ENCODE measurements at places on chromosomes 12 and 14. TPM values are rescaled to one million over a fixed set of nuclear protein-coding genes. Genes with fewer than 3 reads are reported as not detected.

- H3K27ac ChIP-seq = no peak overlapping the region
- no peaks in the 10 kb centered on the region for H3K27me3 ChIP-seq
- no peak overlapping the region for H3K4me3 ChIP-seq
- H3K36me3 ChIP-seq = no peaks in the 10 kb centered on the region
Observed at GRCh38 chr12:50297027-50297426, 13.7 kb upstream of the LIMA1 start.

DNA sequence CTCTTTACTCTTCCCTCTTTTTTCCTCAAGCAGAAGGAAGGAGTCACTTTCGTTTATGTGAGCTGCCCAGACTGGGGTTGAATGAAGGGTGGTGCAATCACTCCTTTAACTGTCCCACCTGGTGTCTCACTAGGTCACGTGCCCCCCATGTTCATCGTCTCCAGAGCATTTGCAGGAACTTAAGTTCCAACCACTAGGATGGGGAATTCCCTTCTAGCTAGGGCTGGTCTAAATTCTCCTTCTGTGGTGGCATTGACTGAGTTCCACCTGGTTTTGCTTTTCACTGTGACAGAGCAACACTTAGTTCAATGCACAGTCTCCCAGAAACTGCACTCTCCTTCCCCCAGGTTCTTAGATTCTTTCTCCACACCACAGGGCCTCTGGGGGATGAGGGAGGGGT is 9.5 kb downstream of the FANCM start:
- H3K36me3 ChIP-seq = peaks cover 18% of the 10 kb centered on the region
- no peaks in the 10 kb centered on the region for H3K27me3 ChIP-seq
- H3K27ac ChIP-seq = no peak overlapping the region
- H3K4me1 ChIP-seq = peaks cover 3% of the 10 kb centered on the region
- no peak for DNase-seq

DNA sequence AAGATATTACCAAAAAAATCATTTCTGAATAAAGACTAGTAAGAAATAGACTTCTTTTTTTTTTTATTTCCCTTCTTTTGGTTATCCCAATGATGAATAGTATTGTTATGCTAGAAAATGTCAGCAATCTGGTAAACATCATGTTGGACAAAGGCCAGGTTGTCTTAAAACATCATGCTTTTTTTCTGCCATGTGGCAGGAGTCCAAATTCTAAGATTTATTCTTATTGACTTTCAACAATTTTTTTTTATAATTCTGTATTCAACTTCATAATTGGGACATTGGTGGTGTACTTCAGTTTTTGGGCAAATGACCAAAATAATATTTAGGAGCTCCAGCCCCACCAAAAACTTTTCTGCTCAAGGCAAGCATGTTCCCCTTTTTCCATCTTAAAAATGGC is 10.5 kb downstream of the DCN start:
- H3K4me1 ChIP-seq = no peaks in the 10 kb centered on the region
- no peak for DNase-seq
- no peak overlapping the region for H3K27ac ChIP-seq
- H3K36me3 ChIP-seq = no peaks in the 10 kb centered on the region

GRCh38 chr12:58425481-58426392 is 484.4 kb downstream of the ATP23 start:
- H3K27me3 ChIP-seq = no peaks in the 10 kb centered on the region
- peaks cover 32% of the 10 kb centered on the region for H3K36me3 ChIP-seq
- H3K4me3 ChIP-seq = 0 out of 2 replicates have a peak overlapping the region, but pooled peaks have one; percentile 4
- H3K4me1 ChIP-seq = peaks cover 50% of the 10 kb centered on the region
- peak; percentile 46 for DNase-seq

DNA sequence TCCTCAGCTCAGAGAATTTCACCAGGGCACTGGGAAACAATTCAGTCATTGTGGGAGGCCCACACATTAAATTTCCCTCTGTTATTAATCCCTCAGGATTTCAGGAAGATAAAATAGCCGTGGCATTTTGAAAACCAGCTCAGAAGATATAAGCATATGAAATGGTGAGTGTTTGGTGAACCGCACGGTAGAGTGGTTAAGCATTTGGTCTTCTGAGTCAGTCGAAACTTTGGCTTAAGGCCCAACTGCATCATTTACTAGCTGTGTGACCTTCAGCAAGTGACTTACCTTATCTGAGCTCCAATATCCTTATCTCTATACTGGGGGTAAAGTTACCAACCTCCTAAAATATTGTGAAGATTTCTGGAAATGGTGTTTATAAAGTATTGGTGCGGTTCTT is 5.2 kb upstream of the VRK1 start:
- peaks cover 14% of the 10 kb centered on the region for H3K27me3 ChIP-seq
- no peaks in the 10 kb centered on the region for H3K4me1 ChIP-seq
- no peak overlapping the region for H3K27ac ChIP-seq
- H3K36me3 ChIP-seq = no peaks in the 10 kb centered on the region
- no peak overlapping the region for H3K4me3 ChIP-seq

GRCh38 chr12:29223956-29224543 is 75.0 kb downstream of the FAR2 start:
- no peaks in the 10 kb centered on the region for H3K27me3 ChIP-seq
- H3K36me3 ChIP-seq = peaks cover 3% of the 10 kb centered on the region
- H3K4me3 ChIP-seq = no peak overlapping the region
- peaks cover 43% of the 10 kb centered on the region for H3K4me1 ChIP-seq

GRCh38 chr14:81172353-81172752 is 48.4 kb downstream of the GTF2A1 start:
- no peaks in the 10 kb centered on the region for H3K36me3 ChIP-seq
- no peak overlapping the region for H3K4me3 ChIP-seq
- H3K27me3 ChIP-seq = no peaks in the 10 kb centered on the region
- no peak overlapping the region for H3K27ac ChIP-seq

GRCh38 chr14:80770114-80770908 is 171.2 kb downstream of the CEP128 start:
- H3K4me1 ChIP-seq = peaks cover 10% of the 10 kb centered on the region

DNA sequence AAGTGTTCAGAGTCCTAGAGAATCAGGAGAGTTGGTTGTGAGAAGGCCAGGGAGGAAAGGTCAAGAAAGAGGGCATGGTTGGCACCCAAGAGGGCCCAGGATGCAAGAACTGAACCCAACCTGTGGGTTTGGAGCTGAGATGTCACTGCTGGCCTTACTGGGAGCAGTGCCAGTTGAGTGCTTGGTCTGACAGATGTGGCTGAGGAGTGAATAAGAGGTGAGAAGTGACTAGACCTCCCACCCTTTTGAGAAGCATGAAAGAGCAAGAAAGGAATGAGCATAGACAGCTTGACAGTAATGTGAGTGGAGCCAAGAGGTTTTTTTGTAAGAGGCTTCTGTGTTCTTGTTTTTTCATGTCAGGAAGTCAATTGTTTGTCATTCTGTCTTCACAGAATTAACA is 95.3 kb downstream of the FGD4 start:
- no peak for DNase-seq
- H3K4me3 ChIP-seq = no peak overlapping the region
- peaks cover 32% of the 10 kb centered on the region for H3K4me1 ChIP-seq
- H3K27ac ChIP-seq = no peak overlapping the region

GRCh38 chr12:70933133-70933532 is 12.6 kb upstream of the PTPRR start:
- H3K27ac ChIP-seq = no peak overlapping the region
- H3K27me3 ChIP-seq = no peaks in the 10 kb centered on the region
- no peaks in the 10 kb centered on the region for H3K36me3 ChIP-seq

DNA sequence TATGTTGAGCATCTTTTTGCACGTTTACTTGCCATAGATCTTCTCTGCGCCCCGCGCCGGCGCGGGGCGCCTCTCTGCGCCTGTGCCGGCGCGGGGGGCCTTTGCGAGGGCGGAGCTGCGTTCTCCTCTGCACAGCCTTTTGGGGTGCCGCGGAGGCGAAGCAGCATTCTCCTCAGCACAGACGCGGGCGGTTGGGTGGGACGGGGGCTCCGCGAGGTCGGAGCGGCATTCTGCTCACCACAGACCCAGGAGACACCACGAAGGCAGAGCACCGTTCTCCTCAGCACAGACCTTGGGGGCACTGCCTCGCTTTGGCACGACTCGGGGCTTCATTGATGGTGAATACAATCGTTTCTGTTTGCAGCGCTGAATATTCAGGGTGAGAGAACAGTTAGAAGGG is 28.5 kb upstream of the ANHX start:
- no peak overlapping the region for H3K4me3 ChIP-seq
- no peak for DNase-seq
- H3K27ac ChIP-seq = no peak overlapping the region
- H3K36me3 ChIP-seq = peaks cover 11% of the 10 kb centered on the region
- no peaks in the 10 kb centered on the region for H3K4me1 ChIP-seq

DNA sequence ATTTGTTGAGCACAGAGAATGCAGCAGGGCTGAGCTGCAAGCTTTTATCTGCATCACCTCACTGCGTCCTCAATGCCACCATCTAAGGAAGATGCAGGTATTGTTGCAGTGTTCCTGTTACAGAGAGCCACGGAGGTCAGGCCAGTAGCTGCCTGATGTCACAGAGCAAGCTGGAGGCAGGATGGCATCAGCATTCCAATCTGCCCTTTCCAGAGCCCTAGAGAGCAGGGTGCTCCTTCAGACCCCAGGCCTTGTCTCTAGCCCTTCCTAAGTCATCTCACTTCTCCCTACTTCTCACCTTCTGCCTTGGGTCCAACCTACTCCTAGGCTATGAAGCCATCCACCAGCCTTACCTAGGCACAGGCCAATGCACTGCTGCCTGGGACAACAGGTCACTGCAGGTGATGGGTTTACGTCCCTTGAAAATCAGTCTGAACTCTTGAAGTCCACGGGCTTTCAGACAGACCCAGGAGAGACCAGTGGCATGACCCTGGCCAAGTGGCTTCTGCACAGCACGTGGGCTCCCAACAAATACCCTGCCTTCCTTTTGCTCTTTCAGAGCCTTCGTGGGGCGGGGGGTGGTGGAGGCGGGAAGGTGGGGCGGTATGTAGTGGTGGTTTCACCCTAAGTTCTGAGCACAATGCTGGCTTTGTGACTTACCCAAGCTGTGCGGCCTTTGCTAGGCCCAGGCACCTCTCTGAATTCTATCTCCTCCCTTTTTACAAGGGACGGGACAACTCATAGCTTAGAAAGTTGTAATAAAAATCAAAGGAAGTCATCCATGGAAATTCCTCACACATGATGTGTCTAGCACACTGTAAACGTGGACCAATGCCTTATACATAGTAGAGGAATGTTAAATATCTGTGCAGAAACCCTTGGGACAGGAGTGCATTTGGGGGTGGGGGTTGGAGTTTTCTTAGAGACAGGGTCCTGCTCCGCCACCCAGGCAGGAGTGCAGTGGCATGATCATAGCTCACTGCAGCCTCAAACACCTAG is 136.0 kb downstream of the KSR2 start:
- H3K27me3 ChIP-seq = no peaks in the 10 kb centered on the region
- H3K4me1 ChIP-seq = peaks cover 13% of the 10 kb centered on the region

- peaks cover 5% of the 10 kb centered on the region for H3K36me3 ChIP-seq
- H3K4me3 ChIP-seq = no peak overlapping the region
- no peak for DNase-seq
- no peak overlapping the region for H3K27ac ChIP-seq
- peaks cover 4% of the 10 kb centered on the region for H3K4me1 ChIP-seq
Observed at GRCh38 chr12:13229504-13229903, 33.0 kb downstream of the EMP1 start.

- no peak overlapping the region for H3K27ac ChIP-seq
- H3K4me1 ChIP-seq = peaks cover 5% of the 10 kb centered on the region
- no peaks in the 10 kb centered on the region for H3K27me3 ChIP-seq
- no peaks in the 10 kb centered on the region for H3K36me3 ChIP-seq
Observed at GRCh38 chr12:7624478-7624877, 41.2 kb downstream of the APOBEC1 start.

DNA sequence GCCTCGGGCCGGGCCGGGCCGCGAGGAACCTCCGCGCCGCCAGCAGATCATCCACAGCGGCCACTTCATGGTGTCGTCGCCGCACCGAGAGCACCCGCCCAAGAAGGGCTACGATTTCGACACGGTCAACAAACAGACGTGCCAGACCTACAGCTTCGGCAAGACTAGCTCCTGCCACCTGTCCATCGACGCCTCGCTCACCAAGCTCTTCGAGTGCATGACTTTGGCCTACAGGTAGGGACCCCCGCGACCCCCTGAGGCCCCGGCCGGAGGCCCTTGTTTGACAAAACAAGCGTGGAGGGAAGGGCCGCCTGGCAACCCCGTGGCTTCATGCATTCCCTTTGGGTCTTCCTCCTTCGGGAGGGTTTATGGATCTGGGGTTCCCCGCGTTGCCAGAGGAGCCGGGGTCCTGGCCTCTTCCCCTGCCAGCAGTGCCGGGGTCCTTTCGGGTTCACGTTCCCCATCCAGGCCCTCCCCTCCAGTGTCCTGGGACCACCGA is 526 bp downstream of the MLXIP start:
- peak overlapping the region; percentile 87 for H3K4me3 ChIP-seq
- peaks cover 8% of the 10 kb centered on the region for H3K27me3 ChIP-seq
- H3K4me1 ChIP-seq = peaks cover 31% of the 10 kb centered on the region
- no peak overlapping the region for H3K27ac ChIP-seq
- peaks cover 5% of the 10 kb centered on the region for H3K36me3 ChIP-seq

DNA sequence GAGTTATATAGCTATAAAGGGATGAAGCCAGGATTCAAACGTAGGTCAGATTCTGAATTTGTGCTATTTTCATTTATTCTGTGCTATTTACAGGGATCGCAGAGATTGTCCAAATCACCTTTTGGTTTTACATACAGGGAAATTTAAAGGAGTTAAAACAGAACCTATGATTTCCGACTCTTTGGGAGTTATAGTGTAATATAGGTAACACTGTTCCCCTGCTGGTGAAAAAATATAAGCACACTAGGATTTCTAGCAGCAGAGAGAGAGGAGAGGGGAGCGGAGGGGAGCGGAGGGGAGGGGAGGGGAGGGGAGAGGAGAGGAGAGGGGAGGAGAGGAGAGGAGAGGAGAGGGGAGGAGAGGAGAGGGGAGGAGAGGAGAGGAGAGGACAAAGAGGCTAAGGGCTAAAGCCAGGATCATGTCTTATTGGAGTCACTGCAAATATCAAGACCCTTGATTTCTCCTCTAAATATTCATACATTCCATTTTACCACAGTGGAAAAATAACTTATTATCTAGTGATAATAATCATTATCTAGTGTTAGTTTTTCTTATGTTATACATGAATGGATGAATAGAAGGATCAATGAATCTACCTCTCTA is 46.2 kb upstream of the KCNH5 start:
- H3K27me3 ChIP-seq = no peaks in the 10 kb centered on the region
- H3K4me1 ChIP-seq = peaks cover under 1% of the 10 kb centered on the region
- DNase-seq = no peak

DNA sequence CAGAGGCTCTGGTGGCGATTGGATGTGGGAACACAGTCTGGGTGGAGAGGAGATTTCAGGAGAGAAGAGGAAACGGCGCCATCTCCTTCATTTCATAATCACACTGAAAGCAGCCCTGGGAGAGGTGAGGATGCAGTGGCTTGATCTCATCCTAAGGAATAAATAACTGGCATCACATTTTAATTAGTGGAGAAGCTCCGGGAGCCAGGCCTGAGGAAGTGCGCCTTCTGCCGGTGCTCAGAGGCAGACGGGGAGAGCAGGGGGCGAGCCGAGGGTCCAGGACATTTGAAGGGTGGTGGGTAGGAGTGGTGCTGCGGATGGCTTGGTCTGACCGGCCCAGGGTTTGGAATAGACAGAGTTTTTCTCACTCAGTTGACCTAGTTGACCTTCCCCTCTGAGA is 265.0 kb downstream of the CACNA1C start:
- no peak overlapping the region for H3K27ac ChIP-seq
- H3K4me3 ChIP-seq = no peak overlapping the region
- H3K36me3 ChIP-seq = no peaks in the 10 kb centered on the region
- peaks cover 6% of the 10 kb centered on the region for H3K4me1 ChIP-seq
- H3K27me3 ChIP-seq = no peaks in the 10 kb centered on the region

The GDF3 gene
- total RNA-seq = 34.4 TPM

The GPR84 gene
- total RNA-seq = not detected

The CEBPE gene
- not detected for total RNA-seq

The ESRRB gene
- total RNA-seq = 1.4 TPM

The NKX2-1 gene
- not detected for total RNA-seq

The TTC9 gene
- 22.5 TPM for total RNA-seq

The GALNT6 gene
- 11.0 TPM for total RNA-seq
